ENCODE measurements at places on chromosomes 3 and 15.
A peak's percentile ranks its signal among the peaks of the same experiment; 100 is the strongest.

- peak; percentile 66 for DNase-seq
These were observed 338.8 kb upstream of the DNAJC19 start for GRCh38 chr3:181328346-181328745.

DNA sequence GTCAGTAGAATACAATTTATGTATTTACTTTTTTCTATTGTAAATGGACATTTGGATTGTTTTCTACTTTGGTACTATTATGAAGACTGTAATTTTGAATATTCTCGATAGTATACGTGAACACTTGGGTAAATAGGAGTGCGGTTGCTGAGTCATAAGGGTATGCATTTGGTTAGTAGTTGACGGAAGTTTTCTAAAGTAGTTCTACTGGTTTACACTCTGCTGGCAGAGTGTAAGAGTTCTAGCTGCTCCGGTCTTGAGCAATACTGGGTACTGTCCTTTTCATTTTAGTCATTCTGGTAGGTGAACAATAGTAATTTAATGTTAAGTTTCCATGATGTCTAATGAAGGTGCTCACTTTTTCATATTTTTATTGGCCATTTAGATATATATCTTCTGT, 70.0 kb downstream of the MEF2A start:
- DNase-seq, result no peak

DNA sequence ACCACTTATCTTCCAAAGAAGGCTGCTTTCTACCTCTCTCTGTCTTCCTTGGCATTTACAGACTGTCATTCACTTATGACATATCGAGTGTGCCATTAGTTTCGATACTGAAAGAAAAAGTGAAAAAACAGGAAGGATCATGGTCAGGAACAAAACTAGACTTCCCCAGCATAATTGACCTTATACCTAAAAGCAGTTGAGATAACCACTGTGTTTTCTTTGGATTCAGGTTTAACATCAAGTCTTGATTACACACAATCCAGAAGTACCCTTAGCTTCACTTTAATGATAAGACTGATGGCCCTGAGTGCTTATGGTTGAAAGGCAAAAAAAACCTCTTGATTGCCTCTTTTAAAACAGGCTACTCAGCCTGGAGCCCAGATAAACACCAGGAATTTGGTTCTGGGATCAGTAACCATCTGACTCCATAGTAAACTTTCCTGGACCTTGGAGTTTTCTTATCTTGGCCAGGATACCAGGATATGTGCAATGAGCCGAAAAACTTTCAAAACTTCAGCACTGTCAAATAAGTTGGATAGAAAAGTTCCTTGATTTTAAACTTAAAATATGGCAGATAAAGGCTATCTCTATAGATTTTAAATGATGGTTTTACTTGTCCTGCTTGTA, 5.0 kb upstream of the UACA start:
- no peak for DNase-seq

GRCh38 chr3:67245545-67245944, 247.4 kb downstream of the KBTBD8 start:
- no peak for DNase-seq

DNA sequence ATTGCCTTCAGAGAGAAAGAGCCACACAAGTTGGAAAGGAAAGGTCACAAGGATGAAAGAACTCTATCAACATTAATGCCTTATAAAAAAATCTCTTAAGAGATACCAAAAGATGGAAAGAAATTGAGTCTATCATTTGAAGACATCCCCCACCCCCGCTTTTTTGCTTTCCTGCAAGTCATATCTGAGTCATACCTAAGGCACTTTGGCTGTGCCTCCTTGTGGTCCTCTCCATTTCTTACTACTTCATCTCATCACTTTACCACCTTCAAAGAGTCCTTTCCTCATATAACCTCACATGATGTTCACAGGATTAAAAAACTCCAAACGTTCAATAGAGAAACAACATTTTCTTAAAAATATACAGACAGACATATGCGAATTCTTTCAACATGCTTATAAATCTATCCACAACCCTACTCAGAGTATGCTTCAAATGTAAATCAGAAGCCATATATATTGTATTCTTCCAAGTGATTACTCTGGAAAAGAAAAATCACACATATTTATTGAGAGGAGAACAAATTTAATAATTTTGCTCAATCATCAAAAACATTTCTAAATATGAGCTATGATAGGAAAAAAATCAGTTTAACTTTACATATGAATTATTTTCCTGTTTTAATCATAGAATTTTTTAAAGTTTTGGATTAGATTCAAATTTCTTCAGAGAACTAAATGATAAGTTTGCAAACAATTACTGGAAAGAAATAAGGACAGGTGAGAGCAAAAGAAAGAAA, 1003.9 kb upstream of the CFAP20DC start:
- DNase-seq, result no peak

DNA sequence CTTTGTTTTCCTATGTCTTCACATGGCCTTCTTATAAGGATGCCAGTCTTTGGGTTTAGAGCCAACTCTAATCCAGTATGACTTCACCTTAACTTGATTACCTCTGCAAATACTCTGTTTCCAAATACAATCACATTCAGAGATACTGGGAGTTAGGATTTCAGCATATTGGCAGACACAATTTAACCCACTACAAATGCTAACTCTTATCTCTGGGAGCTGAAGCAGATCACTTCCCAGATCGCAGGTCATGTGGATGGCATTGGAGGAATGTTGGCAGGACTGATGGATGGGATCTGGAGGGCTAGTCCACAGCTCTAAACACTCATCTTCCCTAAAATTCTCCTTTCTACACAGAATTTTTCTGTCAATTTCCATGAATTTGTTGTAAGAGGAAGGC, 46.2 kb upstream of the ADGRG7 start:
- no peak for DNase-seq

DNA sequence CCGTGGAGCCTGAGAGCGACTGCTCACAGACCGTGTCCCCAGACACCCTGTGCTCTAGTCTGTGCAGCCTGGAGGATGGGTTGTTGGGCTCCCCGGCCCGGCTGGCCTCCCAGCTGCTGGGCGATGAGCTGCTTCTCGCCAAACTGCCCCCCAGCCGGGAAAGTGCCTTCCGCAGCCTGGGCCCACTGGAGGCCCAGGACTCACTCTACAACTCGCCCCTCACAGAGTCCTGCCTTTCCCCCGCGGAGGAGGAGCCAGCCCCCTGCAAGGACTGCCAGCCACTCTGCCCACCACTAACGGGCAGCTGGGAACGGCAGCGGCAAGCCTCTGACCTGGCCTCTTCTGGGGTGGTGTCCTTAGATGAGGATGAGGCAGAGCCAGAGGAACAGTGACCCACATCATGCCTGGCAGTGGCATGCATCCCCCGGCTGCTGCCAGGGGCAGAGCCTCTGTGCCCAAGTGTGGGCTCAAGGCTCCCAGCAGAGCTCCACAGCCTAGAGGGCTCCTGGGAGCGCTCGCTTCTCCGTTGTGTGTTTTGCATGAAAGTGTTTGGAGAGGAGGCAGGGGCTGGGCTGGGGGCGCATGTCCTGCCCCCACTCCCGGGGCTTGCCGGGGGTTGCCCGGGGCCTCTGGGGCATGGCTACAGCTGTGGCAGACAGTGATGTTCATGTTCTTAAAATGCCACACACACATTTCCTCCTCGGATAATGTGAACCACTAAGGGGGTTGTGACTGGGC, 7.3 kb downstream of the FAM131A start:
- DNase-seq, result no peak

DNA sequence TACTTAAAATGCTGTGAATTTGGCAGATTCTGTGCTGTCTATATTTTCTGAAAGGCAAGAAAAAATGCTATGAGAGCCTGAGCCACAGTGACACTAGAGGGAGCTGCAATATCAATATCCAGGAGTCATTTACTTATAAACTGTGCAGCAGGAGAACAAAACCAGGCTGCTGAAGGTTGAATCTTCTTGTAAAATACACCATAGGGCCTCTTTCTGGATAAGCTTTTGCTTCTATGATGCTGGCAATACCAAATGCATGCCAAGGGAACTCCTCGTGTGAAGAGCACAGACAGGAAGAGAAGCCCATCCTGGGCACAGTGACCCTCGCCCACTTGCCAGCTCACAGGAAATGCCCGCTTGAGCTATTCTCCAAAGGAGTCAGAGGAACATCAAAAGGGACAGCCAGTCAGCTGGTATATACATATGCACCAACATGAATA, 48.0 kb upstream of the TSPAN3 start:
- DNase-seq, result peak; percentile 67

DNA sequence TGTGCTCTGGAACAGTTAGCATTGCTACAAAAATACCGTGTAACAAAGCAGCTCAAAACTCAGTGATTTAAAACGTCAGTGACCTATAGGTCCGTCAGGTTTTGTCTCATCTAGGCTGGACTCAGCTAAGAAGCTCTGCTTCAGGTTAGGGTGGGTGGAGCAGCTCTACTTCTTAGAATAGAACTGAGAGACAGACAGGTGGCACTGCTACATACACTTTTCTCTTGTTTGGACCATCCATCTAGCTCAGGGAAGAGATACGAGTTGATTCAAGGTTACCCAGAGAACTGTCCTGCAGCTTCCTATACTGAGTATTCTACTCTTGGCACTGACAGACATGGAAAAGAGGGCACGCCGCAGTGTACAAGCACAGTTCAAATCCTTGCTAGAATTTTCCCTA, 456.1 kb downstream of the IGSF11 start:
- DNase-seq, result no peak

- DNase-seq, result no peak
These were observed 107.2 kb upstream of the SLC25A36 start for GRCh38 chr3:140834266-140835037.

GRCh38 chr3:159856590-159857104, 132.0 kb upstream of the IL12A start:
- peak; percentile 94 for DNase-seq

DNA sequence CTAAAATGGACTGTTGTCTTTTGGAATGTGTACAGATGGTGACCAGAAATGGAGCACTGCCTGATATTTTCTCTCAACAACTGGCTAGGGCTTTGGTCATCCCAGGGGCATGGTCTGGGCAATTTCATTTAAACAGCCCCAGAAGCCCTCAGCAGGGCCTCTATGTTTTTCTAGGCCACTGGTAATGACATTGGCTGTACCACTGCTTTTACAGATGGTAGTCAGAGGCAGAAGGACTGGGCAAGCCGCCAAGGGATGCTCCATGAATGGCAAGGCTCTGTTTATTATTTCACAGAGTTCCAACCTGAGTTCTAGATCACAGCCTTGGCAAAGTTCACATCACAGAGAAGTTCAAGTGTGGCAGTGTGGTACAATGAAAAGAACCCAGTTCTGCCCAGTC, 37.0 kb upstream of the LMCD1 start:
- DNase-seq, result no peak

DNA sequence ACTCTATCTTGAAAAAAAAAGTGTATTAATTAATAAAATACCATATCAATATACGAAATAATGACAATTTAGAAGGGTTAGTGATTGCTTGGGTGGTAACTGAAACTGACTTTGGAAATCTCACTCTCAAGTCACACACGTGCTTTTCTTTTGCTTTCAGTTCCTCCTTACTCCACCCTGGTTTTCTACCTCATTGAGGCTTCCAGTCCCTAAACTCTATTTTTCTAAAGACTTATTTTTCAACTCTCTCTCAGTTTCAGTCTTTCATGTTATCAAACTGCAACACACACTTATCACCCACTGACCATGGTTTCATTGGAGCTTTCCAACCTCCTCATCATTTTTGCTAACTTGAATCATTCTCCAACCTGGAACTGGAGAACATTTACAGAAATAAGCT, 23.5 kb downstream of the IL12A start:
- DNase-seq, result no peak

DNA sequence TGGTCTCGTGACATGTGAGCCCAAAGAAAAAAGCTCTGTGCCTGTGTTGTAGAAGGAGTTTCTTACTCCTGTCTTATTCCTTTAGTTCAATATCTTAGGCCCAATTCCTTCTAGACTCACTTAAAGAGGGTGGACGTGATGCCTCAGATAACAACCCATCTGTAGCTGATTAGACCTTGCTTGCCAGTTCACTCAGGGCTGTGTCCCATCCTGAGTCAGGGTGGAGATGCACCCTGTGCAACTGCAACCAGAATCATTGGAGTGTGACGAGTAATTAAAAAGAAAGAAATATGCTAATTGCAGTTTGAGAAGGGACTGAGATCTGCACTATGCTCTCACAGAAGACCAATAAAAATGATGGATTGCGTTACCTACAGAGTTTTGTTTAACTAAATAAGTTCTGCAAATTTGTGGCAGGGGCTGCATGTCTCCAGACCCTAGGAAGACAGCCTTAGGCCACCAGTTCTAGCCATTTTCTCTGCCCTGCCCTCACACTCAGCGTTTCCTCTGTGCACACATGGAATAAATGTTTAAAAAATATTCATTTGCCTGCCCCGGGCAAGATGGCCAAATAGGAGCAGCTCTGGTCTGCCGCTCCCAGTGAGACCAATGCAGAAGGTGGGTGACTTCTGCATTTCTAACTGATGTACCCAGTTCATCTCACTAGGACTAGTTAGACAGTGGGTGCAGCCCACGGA, 83.0 kb downstream of the MOBP start:
- DNase-seq, result peak; percentile 23

GRCh38 chr3:110181226-110181625, 843.9 kb upstream of the DPPA4 start:
- no peak for DNase-seq

DNA sequence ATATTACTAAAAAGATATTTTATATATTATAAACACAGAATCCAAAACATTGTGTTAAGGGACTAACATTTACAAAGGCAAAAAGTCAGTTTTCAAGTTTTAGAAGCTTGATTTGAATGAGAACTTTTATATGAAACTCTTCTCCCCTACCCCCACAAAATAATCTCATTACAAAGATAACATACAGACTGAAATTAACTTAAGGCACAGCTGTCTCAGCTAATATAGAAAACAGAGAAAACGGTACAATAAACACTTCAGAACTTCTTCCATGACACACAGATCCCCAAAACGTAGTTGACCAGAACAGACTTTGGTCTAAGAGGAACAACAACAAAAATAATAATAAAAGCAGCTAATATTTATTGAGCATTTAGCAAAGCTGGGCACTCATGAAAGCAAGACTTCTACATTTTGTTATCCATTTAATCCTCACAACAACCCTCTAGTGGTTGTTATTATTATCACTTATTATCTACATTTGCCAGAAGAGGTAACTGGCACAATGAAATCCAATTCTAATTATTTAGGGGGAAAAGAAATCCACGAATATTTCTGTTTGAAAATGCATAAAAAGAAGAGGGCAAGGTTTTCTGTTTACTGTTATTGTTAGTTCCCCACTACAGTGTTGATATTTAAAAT, 68.1 kb downstream of the PFN2 start:
- peak; percentile 69 for DNase-seq

DNA sequence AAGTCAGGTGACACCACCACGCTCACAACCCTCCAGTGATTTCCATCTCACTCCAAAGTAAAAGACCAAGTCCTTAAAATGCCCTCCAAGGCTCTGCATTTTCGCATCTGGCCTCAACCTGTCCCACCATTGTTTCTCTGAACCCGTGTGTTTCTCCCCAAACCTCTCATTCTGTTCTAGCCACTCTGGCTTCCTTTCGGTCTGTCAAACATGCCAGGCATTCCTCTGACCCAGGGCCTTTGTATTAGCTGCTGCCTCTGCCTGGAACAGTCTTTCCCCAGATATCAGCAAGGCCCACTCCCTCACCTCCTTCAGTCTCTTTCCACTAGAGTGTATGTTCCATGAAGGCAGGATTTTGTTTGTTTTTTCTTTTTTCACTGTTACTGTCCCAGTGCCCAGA, 16.0 kb downstream of the MAP2K5 start:
- no peak for DNase-seq

GRCh38 chr15:32885713-32886112, 167.9 kb downstream of the GREM1 start:
- no peak for DNase-seq
